ENCODE measurements at places on chromosomes 7 and 10. TPM values are rescaled to one million over a fixed set of nuclear protein-coding genes. Genes with fewer than 3 reads are reported as not detected.
A peak's percentile ranks its signal among the peaks of the same experiment; 100 is the strongest.

GRID1 gene
- 1.7 TPM for polyA plus RNA-seq

DNA sequence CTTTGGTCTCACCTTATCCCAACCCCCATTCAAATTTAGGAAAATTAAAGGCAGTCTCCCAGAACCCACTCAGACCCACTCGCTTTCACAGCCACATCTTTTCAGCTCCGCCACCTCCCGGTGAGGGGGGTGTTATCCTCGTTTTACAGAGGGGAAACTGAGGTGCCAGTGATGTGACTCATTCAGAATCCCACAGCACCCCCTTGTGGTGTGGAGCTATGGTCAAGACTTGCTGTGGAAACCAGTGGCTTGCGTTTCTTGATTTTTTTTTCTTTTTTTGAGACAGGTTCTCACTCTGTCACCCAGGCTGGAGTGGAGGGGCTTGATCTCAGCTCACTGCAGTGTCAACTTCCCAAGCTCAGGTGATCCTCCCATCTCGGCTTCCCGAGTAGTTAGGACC is 27.6 kb downstream of the SLC35G1 start:
- H3K27me3 ChIP-seq: no peaks in the 10 kb centered on the region
- no peak overlapping the region for H3K4me3 ChIP-seq
- peaks cover 4% of the 10 kb centered on the region for H3K4me1 ChIP-seq
- DNase-seq: no peak
- H3K27ac ChIP-seq: no peak overlapping the region
- H3K36me3 ChIP-seq: no peaks in the 10 kb centered on the region

GRCh38 chr10:101290431-101290830 is 61.2 kb upstream of the LBX1 start:
- DNase-seq: no peak
- peaks cover 10% of the 10 kb centered on the region for H3K4me1 ChIP-seq
- no peak overlapping the region for H3K4me3 ChIP-seq

GRCh38 chr10:129042776-129043595 is 424.1 kb upstream of the MGMT start:
- H3K4me1 ChIP-seq: no peaks in the 10 kb centered on the region
- H3K36me3 ChIP-seq: no peaks in the 10 kb centered on the region
- H3K27ac ChIP-seq: no peak overlapping the region
- H3K4me3 ChIP-seq: no peak overlapping the region

- no peak overlapping the region for H3K4me3 ChIP-seq
- H3K4me1 ChIP-seq: no peaks in the 10 kb centered on the region
- H3K36me3 ChIP-seq: peaks cover 97% of the 10 kb centered on the region
- no peaks in the 10 kb centered on the region for H3K27me3 ChIP-seq
- DNase-seq: no peak
Measured at GRCh38 chr10:124996854-124997215, 54.9 kb downstream of the ZRANB1 start.

- no peaks in the 10 kb centered on the region for H3K4me1 ChIP-seq
- H3K27ac ChIP-seq: no peak overlapping the region
- no peak for DNase-seq
- H3K27me3 ChIP-seq: no peaks in the 10 kb centered on the region
Measured at GRCh38 chr7:54014765-54015164, 527.4 kb upstream of the VSTM2A start.

- no peak for DNase-seq
- no peaks in the 10 kb centered on the region for H3K27me3 ChIP-seq
- no peak overlapping the region for H3K27ac ChIP-seq
- no peak overlapping the region for H3K4me3 ChIP-seq
Measured at GRCh38 chr10:93475227-93475626, 6.9 kb downstream of the MYOF start.

DNA sequence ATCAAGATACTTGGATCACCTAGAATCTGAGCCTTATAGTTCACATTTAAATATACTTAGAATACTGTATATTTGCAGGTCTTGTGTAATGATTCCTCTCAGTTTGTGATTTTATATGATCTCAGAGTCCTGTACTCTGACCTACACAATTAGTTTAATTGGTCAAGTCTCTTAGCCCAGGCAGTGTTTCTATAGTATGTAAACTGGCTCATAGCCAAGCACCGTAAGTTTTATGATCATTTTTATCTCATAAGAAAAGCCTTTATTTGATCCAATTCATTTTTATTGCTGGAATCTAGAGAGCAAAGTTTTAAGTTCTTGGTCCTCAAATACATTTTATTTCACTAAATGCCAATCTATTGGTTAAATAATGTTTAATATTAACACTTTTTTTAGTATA is 242.2 kb downstream of the MALRD1 start:
- peak; percentile 67 for DNase-seq
- no peaks in the 10 kb centered on the region for H3K4me1 ChIP-seq
- peak overlapping the region; percentile 20 for H3K27ac ChIP-seq
- peaks cover 6% of the 10 kb centered on the region for H3K36me3 ChIP-seq
- H3K27me3 ChIP-seq: no peaks in the 10 kb centered on the region

ZNF425 gene
- polyA plus RNA-seq: 4.3 TPM

DNA sequence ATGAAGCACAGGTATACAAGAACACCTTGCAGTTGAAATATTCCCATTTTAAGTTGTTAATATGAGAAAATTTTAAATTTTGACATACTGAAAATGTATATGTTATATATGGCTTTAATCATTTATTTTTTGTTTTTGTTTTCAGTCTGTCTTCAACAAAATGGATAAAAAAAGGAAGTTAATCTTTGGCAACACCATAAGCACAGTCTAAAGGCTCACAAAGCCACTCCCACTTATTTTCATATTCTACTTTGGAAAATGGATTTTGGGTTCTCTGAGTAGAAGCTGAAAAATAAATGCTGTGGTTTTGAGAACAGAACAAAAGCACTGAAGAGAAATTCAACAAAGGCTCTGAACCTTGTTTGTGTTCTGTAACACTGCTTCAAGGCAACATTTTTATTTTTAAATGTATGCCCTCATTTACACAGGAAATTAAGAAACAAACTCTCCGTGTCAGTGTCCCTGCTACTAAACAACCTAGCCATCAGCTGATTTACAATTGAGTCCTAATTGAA is 81.3 kb upstream of the LRRN3 start:
- DNase-seq: no peak
- H3K27me3 ChIP-seq: no peaks in the 10 kb centered on the region
- peak overlapping the region; percentile 29 for H3K27ac ChIP-seq
- H3K4me3 ChIP-seq: no peak overlapping the region
- peaks cover 6% of the 10 kb centered on the region for H3K4me1 ChIP-seq
